ENCODE measurements at places on chromosomes 4 and X. TPM values are rescaled to one million over a fixed set of nuclear protein-coding genes. Genes with fewer than 3 reads are reported as not detected.

Gene EPHA5
- 0.12 TPM for polyA plus RNA-seq

Gene SPACA5
- polyA plus RNA-seq = not detected

Gene IL21
- not detected for polyA plus RNA-seq

Gene GABRA4
- not detected for polyA plus RNA-seq

Gene SLITRK4
- polyA plus RNA-seq = 0.15 TPM

Gene POU3F4
- not detected for polyA plus RNA-seq

Gene ARHGAP24
- 11.0 TPM for polyA plus RNA-seq

Gene GLRA3
- not detected for polyA plus RNA-seq

Gene CPZ
- 0.92 TPM for polyA plus RNA-seq

Gene NELFA
- polyA plus RNA-seq = 28.5 TPM

Gene KLHL2
- 12.7 TPM for polyA plus RNA-seq

Gene DMRTC1
- not detected for polyA plus RNA-seq

Measured in stomach (tissue), 19 donors.